Stimulated activated CD4-positive, alpha-beta T cell treated with anti-CD3 and anti-CD28 coated beads, TNF-alpha, amount 100 ng/mL, for 1 hour (primary cell): ENCODE measurements at places on chromosomes 12 and 14.

DNA sequence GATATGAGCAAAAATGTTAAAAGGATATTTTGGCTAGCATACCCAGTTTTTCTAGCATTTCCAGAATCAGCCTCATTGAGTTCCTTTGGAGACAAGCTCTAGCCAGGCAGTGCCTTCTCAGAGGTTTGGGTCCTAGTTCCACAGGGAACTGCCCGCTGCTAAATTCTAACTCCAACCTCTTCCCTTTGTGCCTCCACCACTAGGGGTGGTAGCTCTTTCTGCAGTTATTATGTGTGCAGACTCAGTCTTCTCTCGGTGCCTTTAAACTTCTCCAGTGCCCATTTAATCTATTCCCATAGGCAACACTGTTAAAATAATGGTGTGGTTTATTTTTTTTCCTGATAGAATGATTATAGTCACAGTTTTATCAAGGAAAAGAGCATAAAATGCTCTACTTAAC is 21.5 kb upstream of the SLC25A3 start:
- DNase-seq, result no peak

GRCh38 chr12:46524778-46525177 is 152.2 kb upstream of the SLC38A2 start:
- DNase-seq, result no peak

- DNase-seq, result no peak
Measured at GRCh38 chr12:31018106-31018789, 55.4 kb upstream of the DDX11 start.

GRCh38 chr14:65637780-65638179 is 225.2 kb downstream of the FUT8 start:
- DNase-seq, result no peak

- DNase-seq, result no peak
Measured at GRCh38 chr14:71780075-71780474, 152.2 kb upstream of the RGS6 start.

- DNase-seq, result no peak
Measured at GRCh38 chr14:90562652-90563051, 165.8 kb downstream of the CALM1 start.
